ENCODE measurements at places on chromosomes 11 and 22.

DNA sequence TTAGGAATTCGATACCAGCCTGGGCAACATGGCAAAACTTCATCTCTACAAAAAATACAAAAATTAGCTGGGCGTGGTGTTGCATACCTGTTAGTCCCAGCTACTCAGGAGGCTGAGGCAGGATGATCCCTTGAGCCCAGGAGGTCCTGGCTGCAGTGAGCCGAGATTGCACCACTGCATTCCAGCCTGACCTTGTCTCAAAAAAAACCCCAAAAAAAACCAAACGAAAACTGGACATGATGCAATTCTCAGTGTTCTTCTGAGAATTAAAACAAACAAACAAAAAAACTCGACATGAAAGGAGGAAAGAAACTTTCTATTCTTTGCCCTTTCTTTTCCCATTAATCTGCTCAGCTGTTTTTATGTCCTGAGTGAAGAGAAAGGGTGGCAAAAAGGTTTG, 7.4 kb downstream of the MED17 start:
- DNase-seq: no peak

GRCh38 chr11:94196363-94196762, 67.7 kb downstream of the PANX1 start:
- DNase-seq: no peak

DNA sequence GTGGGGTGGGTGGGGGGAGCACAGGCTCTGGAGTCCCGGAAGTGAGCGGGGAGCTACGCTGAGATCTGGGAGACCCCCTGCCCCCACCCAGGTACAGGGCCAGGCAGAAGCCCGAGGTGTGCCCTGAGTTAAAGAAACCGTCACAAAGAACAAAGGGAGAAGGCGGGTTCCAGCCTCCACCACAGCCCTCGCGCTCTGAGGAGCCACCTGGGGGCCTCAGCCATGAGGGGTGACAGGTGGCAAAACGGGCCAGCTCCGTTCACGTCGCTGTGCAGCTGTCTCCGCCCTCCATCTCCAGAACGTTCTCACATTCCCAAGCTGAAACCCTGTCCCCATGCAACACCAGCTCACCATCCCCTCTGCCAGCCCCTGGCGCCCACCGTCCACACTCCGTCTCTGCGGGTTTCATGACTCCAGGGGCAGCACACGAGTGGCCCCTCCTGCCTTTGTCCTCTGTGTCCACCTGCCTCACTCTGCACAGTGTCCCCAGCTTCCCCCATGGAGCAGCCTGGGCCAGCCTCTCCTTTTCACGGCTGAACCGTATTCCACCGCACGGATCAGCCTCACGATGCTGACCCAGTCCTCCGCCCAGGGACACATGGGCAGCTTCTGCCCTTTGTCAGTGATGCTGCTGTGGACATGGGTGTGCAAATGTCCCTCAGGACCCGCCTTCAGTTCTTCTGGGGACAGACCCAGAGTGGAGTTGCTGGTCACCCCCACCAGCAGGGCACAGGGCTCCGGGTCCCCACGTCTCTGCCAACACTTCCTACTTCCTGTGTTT, 1.7 kb upstream of the MUC5B start:
- no peak for DNase-seq

- no peak for DNase-seq
These were observed 21.5 kb downstream of the MICALL1 start for GRCh38 chr22:37927637-37927936.
